Stimulated activated CD4-positive, alpha-beta T cell treated with anti-CD3 and anti-CD28 coated beads, Interleukin-1b, Interleukin-23, amount 100 ng/mL, for 1 hour (primary cell): ENCODE measurements at places on chromosomes 12 and 14.
A peak's percentile ranks its signal among the peaks of the same experiment; 100 is the strongest.

DNA sequence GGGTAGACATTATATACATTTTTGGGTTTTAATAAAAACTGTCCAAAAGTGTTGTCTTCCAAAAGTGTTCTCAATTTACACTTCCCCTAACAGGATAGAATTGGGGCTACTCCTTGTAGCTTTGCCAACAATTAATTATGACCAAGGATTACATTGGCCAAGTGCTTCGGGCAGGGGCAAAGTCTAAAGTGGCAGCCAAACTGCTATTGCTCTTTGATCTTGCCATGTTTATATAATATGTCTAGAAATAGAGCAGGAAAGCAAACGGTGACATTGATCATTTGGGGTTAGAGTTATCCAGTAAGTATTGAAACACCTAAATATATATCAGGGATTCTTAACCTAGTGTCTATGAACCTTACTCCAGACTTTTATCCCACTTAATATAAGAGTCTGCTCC is 31.2 kb upstream of the IGF1 start:
- DNase-seq = no peak

GRCh38 chr14:89650077-89650978 is 233.3 kb upstream of the FOXN3 start:
- DNase-seq = no peak

DNA sequence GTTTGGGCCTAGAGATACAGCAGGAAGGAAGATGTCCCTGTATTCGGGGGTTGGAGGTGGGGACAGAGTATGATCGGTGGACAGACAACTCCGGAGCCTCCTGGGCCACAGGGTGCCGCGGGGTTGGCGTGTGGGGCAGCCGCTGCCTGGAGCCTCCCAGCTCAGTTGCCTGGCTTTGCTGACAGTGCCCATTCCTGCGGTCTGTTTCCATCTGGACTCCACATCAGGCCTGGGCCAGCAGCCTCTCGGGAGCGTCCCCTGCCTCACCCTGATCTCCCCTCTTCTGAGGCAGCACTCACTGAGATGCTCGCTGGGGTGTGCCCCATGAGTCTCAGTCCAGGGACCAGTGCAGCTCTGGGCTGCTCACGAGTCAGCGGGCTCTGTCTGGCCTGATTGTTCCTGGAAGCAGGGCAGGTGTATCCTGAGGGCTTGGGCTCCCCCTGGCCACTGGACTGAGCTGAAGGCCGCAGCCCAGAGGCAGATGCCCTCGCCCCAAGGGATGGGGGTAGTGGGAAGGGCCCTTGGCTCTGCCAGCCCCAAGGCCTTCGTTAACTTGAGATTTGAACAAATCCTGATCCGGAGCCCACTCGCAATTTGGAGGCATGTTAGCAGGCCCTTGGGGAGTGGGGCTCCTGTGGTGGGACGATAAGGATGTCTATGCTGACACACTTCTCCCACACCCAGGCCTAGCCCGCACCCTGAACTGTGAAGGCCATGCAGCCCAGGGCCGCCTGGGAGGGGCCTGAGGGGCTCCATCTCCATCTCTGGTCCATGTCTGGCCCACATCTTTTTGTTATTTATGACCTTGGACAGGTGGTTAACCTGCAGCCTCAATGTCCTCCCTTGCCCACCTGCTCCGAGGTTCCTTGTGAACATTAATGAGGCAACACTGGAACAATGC is 7.5 kb downstream of the HIP1R start:
- no peak for DNase-seq

DNA sequence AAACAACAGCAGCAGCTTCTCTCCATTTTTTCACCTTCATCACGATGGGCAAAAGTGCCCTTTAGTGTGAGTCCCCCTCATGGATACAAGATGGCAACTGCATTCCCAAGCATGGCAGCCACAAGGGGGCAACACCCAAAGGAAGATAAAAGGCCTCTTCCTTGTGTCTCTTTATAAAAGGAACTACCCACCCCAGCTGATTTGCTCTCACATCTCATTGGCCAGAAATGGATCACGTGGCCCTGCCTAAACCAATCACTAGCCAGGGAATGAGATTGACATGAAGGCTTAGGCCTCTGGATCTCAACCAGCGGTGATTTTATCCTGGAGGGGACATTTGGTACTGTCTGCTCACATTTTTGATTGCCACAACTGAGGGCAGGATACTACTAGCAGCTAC is 21.9 kb upstream of the IFT81 start:
- DNase-seq = no peak

- DNase-seq = no peak
Measured at GRCh38 chr12:64580681-64581080, 29.6 kb upstream of the RASSF3 start.

DNA sequence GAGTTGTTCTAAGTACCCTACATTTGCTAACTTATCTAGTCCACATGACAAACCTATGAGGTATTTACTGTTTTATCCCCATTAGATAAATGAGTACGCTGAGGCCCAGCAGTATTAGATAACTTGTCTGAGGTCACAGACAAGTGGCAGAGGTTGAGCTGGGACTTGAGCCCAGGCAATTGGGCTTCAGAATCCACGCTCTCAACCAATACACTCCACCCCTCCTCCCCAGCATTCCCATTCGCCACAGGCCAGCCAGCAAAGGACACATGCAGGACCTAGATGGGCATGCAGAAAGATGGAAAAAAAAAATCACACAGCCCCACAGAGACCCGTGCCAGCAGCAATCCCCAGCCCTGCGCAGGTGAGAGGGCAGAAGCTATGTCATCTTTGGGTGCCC is 12.4 kb downstream of the HDAC7 start:
- DNase-seq = no peak

GRCh38 chr12:19208456-19208855 is 78.9 kb downstream of the PLEKHA5 start:
- DNase-seq = no peak

DNA sequence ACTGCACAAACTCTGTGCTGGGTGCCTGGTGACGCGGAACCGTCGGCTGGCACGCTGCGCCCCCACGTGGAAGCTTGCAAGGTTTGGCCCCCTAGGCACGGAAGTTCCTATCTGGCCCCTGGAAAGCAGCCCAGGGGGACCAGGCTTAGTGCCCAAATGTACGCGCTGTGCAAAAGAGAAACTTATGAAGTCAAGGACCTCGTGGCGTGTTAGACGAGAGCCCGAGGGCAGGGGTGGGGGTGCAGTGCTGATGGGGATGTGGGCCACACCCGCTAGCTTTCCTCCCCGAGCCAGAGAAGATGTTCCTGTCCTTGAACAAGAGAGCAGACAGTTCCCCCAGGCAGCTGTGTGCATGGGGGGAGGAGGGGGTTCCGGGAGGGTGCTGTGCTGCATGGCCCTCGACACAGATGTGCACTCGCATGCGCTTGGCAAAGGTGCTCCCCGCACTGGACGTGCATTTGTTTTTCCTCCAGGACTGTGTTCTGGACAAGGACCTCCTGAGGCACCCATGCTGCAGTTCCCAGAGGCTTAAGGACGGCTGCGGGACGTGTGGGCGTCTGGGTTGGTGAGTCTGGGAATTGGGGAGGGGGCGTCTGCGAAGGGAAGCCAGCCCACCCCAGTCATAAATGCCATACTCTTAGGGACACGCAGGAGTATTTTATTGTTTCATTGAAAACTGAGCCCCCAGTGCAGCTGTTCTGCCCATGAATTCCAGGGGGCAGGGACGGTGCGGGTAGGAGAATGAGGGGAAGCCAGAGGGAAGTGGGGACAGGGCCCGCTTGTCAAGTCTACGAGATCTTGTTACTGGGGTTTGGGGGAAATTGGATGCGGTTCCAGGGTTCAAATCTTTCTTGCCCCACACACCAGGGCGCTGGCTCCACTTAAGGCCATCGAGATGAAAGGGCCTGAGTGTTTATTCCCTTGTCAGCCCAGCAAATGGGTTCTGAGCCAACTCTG is 80.0 kb downstream of the NTF3 start:
- no peak for DNase-seq

DNA sequence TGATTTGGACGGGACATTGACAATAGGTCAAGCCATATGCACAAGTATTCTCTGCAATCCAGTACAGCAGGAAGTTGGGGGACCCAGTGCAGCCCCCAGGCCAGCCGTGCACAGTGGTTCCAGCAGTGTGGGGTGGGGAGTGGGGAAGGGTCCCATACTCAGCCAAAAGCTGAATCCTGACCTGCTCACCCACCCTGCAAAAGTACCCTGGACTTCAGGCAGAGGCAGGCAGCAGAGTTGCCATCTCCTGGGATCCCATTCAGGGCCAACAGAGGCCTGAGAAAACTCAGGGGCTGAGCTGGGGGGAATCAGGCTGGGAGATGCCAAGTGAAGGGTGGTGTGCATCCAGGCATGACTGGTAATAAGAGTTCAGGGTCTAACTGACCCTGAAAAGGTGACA is 83.9 kb downstream of the ALG10 start:
- no peak for DNase-seq

GRCh38 chr12:10557329-10557728 is 51.6 kb downstream of the EIF2S3B start:
- DNase-seq = no peak

- no peak for DNase-seq
Measured at GRCh38 chr14:92877757-92878431, 45.1 kb upstream of the CHGA start.

GRCh38 chr12:45670346-45671065 is 59.0 kb upstream of the ARID2 start:
- no peak for DNase-seq

DNA sequence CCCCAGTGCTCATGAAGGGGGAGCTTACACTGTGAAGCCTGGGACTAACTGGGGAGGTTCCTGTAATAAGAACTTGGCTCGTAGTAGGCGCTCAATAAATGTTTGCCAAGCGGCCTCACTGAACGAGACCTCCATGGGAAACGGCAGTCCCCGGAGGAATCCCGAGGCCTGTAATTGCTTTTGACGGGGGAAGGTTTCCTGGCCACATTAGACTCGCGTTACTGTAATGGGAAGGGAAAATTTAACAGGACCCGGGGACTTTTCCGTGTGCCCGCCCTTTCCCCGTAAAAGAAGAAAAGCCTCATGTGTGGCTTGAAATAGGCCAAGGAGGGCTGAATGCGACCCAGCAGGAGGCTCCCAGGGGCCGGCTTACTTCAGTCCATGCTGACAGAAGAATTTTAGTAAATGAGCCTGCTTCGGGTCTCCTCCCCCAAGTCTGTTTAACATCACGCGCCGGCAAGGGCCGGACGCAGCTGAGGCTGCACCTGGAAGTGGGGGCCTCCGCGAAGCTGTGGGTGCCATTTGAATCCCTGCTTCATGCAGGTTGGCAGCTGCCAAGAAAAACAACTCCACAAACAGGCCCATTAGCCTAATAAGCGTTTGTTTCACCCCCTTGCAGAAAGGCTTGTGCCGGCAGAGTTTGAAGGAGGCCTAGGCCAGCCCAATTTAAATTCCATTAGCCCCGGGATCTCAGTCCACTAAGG is 39.8 kb upstream of the PWP1 start:
- no peak for DNase-seq

DNA sequence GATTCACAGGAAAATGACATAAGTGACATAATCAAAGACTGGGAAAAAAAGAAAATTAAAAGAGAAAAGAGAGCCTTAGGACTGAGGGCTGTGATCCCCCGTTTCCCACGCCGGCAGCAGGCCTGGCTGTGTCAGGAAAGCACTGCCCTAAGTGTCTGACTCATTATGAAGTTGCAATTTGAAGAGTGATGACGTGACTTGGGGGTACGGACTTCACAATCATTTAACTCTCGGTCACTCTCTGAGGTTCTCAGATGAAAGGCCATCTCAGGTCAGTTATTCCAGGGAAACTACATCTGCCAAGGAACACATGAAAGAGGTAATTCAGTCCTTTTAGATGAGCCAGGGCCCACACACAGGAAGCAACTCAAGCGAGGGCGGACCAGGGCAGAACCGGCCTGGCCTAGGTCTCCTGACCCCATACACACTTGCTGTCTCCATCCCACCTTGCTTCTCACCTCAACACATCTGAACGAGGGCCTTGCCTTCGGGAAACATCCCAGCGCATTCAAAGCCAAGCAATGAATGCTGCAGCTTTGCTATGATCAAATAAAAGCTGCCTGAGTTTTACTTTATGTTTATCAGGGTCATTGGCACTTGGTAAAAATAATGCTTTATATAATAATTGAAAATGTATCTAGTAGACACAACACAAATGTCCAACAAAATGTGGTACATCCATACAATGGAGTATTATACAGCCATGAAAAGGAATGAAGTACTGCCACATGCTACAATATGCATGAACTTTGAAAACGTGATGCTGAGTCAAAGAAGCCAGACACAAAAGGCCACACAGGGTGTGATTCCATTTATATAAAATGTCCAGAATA is 2.7 kb downstream of the SSH1 start:
- no peak for DNase-seq

DNA sequence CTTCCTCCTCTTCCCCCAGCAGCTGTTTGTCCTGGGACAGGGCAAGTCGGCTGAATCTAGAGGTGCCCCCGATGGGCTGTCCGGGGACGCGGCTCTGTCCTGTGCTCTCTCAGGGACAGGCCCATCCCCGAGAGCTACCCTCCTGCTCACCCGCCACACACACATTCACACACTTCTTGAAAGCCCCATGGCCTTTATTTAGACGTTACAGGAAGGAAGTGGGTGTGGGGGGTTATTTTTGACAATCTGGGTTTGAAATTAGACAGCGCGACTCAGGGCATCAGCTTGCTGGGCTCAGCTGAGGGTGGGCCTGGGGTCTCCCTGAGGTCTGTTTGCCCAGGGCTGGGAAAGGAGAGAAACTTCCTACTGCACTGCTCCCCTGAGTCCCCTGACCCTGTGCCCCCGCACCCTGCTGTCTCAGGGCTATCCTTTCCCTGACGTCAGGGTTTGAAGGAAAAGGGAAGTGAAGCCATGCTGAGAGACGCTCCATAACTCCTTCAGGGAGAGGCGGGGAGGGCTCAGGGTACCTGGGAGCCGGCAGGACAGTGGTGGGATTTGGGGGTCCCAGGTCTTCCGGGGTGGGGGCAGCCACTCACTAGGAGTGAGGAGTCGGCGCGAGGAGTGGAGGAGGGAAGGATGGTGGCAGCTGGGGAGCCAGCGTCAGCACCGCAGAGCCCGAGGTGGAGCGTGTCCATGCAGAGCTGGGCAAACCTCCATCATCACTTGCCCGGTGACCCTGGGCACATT is 8.1 kb downstream of the PTPN6 start:
- no peak for DNase-seq

- DNase-seq = no peak
Measured at GRCh38 chr12:904010-904414, 45.5 kb downstream of the RAD52 start.

GRCh38 chr12:102776041-102776440 is 141.0 kb downstream of the PAH start:
- DNase-seq = no peak

- peak; percentile 25 for DNase-seq
Measured at GRCh38 chr14:94485944-94486841, 10.2 kb upstream of the SERPINA9 start.

GRCh38 chr14:23432102-23432925 is 3.1 kb downstream of the MYH7 start:
- DNase-seq = no peak

- no peak for DNase-seq
Measured at GRCh38 chr14:100342195-100342594, 19.1 kb downstream of the SLC25A47 start.

- no peak for DNase-seq
Measured at GRCh38 chr14:24267516-24267915, 3.9 kb downstream of the RABGGTA start.
